Psoas muscle (tissue), 8 donors: ENCODE measurements at places on chromosomes 2 and 18.
A peak's percentile ranks its signal among the peaks of the same experiment; 100 is the strongest.

GRCh38 chr2:186485576-186485870 lies 537 bp upstream of the ZC3H15 start:
- DNase-seq: no peak

- no peak for DNase-seq
Observed at GRCh38 chr2:43417300-43417699, 178.5 kb downstream of the THADA start.

- peak; percentile 88 for DNase-seq
Observed at GRCh38 chr2:218396688-218397462, 2.8 kb upstream of the CTDSP1 start.

- DNase-seq: no peak
Observed at GRCh38 chr18:62494764-62495163, 28.1 kb upstream of the ZCCHC2 start.

DNA sequence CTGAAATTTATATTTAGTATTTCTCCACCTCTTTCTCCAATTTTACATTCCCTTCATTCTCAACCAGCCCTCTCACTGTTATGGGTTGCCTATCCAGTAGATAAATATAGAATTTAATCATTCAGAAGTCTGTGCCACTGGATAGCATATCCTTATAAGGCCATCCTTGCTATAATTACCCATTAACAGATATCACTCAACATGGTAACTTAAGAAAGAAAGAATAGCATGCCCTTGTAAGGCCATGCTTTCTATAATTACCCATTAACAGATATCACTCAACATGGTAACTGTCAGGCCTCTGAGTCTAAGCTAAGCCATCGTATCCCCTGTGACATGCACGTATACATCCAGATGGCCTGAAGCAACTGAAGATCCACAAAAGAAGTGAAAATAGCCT lies 1137.4 kb upstream of the FAM98A start:
- no peak for DNase-seq
